ENCODE measurements at places on chromosomes 2 and 18. TPM values are rescaled to one million over a fixed set of nuclear protein-coding genes. Genes with fewer than 3 reads are reported as not detected.

Gene SNTG2
- not detected for polyA plus RNA-seq

Gene NOSTRIN
- polyA plus RNA-seq, result 41.8 TPM

Gene SERPINB5
- polyA plus RNA-seq, result not detected

Gene BCL11A
- polyA plus RNA-seq, result 1.4 TPM

Gene VWC2L
- polyA plus RNA-seq, result not detected

Gene NDUFS1
- polyA plus RNA-seq, result 67.6 TPM

Gene MYCN
- polyA plus RNA-seq, result 2.2 TPM

Gene RNF152
- polyA plus RNA-seq, result 37.6 TPM

Gene RIT2
- polyA plus RNA-seq, result not detected

Gene PRPF40A
- polyA plus RNA-seq, result 20.2 TPM

Gene CSRNP3
- 3.3 TPM for polyA plus RNA-seq

Gene UPP2
- 20.9 TPM for polyA plus RNA-seq

Gene ADD2
- not detected for polyA plus RNA-seq

Gene SPDYA
- polyA plus RNA-seq, result not detected

Gene CROCC2
- not detected for polyA plus RNA-seq

Gene SERPINB3
- polyA plus RNA-seq, result 0.37 TPM

Gene FAP
- 0.45 TPM for polyA plus RNA-seq

Gene OR6B2
- polyA plus RNA-seq, result not detected

Data from kidney (tissue), 22 donors.